ENCODE measurements at places on chromosomes 7 and 10. TPM values are rescaled to one million over a fixed set of nuclear protein-coding genes. Genes with fewer than 3 reads are reported as not detected.

- no peak for ATAC-seq
These were observed 182.4 kb downstream of the TPK1 start for GRCh38 chr7:144653449-144653848.

DNA sequence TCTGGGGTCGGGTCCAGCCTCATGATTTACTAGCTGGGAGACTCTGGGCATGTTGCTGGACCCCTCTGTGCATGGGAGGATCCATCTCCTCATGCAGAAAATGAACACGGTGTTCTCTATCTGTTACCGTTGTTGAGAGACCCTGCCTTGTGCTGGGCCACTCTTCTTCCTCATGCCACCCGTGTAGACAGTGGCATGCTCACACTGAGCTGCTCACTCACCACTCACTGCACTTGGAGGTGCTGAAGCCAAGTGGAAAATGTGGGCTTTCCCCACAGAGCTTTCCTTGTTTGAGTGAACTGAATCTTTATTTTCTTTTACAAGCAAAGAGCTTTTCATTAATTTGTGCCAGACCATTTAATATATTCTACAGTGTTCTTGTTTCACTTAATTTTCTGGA lies 77.5 kb upstream of the GDF10 start:
- no peak for ATAC-seq

- no peak for ATAC-seq
These were observed 158.9 kb upstream of the GPR26 start for GRCh38 chr10:123507298-123507697.

GRCh38 chr10:43361547-43362190 lies 9.8 kb upstream of the FXYD4 start:
- ATAC-seq = no peak

- ATAC-seq = no peak
These were observed 9.0 kb downstream of the AEBP1 start for GRCh38 chr7:44112997-44113763.

DNA sequence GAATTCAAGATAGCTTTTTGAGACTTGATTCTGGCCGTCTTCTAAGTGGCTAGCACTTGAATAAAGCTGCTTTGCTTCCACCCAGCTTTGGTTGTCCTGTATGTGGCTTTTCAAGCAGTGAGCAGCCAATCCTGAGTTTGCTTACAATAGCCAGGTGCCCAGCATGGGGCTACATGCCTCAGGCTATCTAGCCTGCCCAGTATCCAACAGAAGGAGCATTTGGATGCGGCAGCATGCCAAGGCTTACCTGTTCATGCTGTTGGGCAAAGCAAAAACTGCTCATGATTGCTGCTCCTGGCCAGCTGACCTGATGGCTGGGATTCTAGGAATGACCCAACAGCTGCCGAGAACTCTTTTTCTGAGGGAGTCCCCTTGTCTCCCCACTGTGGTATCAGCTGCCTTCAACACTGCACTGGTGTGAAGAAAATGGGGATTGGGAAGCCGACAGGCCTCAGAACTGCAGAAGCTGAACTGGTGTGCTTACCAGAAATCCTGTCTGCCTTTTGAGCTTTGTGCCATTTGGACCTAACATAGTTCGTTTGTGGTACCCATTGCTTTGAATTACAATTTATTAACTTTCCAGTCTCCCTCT lies 618.9 kb upstream of the IGFBP3 start:
- no peak for ATAC-seq

GRCh38 chr7:916291-916941 lies 38.1 kb downstream of the ADAP1 start:
- ATAC-seq = peak; percentile 40

DNA sequence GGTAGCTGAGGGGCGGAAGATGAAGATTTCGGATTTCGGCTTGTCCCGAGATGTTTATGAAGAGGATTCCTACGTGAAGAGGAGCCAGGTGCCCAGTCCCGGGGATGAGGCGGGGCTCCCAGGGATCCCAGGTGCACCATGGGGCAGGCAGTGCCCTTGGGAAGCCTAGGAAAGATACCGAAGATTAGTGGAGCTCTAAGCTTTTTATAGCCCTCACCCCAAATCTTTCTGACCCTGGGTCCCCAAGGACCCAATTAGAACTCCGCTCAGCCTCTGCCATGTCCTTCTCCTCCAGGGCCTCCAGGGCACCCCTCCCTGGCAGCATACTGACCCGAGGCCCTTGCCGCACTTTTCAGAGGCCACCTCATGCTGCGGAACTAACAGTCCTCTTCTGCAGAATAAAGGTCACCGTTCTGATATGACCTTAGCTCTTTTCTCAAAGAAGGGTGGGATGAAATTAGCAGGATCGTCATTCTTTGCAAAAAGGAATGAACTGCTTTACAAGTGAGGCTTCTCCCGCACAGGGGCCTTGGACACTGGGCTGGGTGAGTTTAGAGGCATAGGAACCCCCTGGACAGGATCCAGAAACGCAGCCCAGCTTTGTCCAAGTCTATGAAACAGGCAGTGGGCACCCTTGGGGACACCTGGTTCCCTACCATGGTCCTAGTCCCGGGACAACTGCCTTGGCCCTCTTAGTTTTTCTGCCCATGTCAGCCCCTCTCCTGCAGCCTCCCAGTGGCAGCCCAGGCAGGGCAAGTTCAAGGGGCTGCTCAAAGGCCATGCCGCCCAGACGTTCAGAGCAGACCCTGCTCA lies 17.9 kb upstream of the CSGALNACT2 start:
- no peak for ATAC-seq

DNA sequence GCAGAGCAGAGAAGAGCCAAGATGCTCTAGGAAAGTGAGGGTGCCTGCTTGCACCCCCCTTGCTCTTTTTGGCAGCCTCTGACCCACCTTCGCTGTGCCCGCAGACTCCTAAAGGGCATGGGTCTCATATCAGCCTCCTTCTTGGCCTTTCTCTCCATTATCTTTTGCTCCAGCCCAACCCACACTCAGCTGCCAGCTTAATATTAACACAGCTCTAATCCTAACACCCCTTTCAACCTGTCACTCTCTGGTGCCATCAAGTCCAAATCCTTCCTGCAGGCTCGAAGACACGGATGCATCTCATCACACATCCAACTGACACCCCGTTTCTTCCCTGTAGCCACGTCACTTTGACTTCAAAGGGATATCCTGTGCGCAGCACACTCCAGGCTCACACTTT lies 171.6 kb upstream of the AUTS2 start:
- ATAC-seq = no peak

DNA sequence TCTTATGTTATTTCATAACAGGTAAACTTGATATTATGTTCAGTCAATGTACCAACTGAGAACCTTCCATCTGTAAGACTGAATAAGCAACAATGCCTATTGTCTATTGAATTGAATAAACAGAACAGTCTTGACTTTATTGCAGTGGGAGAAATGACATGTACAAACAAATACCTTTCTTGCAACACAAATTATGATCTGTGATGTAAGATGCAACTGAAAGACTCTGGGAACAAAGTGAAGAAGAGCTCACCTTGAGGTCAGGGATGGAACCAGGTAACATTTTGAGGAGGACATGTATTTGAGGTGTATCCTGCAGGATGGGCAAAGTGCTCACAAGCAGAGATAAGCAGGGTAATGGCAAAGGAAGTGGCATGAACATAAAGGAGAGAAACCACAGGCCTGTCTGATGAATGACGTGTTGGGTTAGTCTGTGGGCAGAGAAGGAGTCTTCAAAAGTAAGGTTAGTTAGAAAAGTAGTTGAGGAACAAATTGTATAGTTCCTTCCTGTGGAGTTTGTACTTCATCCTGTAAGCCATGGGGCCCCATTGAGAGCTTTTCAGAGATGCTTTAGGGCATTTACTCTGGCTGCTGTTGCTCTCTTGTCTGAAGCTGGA lies 9.5 kb downstream of the PNLIPRP3 start:
- no peak for ATAC-seq

GRCh38 chr10:30437031-30437841 lies 3.3 kb downstream of the MAP3K8 start:
- ATAC-seq = no peak

DNA sequence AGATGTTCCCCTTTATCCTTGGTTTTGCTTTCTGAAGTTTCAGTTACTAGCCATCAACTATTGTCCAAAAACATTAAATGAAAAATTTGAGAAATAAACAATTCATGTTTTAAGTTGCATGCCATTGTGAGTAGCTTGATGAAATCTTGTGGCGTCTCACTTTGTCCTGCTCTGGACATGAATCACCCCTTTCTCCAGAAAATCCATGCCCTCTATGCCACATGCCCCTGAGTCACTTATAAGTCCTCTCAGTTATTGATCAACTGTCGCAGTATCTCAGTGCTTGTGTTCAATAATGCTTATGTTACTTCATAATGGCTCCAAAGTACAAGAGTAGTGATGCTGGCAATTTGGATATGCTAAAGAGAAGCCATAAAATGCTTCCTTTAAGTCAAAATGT lies 208.0 kb upstream of the FERD3L start:
- ATAC-seq = no peak

- ATAC-seq = no peak
These were observed 40.4 kb upstream of the MGMT start for GRCh38 chr10:129426606-129427005.

DNA sequence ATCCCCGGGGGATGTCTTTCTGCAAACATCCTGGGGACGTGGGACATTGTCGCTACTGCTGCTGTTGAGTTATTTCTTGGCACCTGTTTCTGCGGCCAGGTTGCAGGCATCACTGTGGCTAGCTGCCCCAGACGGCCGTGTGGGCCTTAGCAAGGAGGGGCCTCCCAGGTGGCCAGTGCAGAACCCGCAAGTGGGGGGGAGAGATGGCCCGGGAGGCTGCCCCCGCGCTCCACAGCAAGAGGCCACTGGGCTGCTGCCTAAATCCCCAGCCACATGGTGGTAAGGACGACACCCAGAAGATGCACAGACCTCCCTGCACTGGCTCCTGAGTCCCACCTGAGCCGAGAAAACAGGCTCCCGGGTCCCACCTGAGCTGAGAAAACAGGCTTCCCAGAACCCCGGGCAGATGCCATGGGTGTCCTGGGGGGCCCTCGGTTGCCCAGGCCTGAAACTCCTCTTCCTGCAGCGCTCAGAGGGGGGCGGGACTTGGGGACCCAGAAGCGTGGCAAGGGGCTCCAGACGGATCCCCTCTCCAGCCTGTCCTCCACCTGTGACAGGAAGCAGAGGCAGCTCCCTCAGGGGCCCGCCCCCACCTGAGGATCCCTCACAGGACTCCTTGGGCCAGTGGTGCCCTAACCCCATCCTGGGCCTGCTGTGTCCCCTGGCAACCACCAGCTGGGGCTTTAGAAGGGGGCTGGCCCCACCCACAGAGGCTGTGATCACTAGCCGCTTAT lies 952 bp upstream of the MAFK start:
- ATAC-seq = no peak

The GPRIN2 gene
- total RNA-seq = 2.8 TPM

The CNPY1 gene
- total RNA-seq = 0.46 TPM

The GJC3 gene
- 0.36 TPM for total RNA-seq

The RPEL1 gene
- 0.09 TPM for total RNA-seq

The MYL10 gene
- not detected for total RNA-seq

The HGF gene
- 1.7 TPM for total RNA-seq
